Globus pallidus (tissue), 1 donor: ENCODE measurements at places on chromosomes 5 and 9.

GRCh38 chr9:68927165-68927564, 86.7 kb downstream of the PRKACG start:
- DNase-seq = no peak

DNA sequence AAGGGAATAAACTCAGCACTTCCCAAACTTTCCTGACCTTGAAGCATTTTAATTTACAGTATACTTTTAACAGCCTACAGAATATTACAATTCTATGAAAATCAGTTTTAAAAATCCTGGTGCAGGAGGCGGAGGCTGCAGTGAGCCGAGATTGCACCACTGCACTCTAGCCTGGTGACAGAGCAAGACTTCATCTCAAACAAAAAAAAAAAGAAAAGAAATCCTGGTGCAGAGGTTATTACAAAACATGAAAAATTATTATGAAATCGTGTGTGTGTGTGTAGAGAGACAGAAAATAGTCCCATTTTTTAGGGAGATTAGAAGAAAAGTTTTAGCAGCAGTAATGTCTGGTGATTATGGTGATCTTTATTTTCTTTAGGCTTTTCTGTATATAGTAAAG, 26.9 kb downstream of the GOLPH3 start:
- DNase-seq = no peak

DNA sequence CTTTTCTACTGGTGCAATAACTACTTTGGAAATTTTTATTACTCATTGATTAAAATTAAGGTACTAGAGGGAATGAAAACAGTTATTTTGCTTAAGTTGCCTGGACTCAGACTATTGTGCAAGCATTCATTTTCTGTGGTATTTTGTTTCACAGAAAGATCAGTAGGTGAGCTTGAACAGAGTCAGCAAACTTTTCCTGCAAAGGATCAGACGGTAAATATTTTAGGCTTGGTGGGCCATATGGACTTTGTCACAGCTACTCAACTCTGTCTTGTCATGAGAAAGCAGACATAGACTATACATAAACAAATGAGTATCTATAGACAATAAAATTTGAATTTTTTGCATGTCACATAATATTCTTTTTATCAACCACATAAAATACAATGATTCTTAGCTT, 1036.4 kb downstream of the NR2F1-AS1 start:
- no peak for DNase-seq

- no peak for DNase-seq
Measured at GRCh38 chr5:90506221-90506620, 23.2 kb downstream of the LYSMD3 start.

- DNase-seq = no peak
Measured at GRCh38 chr9:10230512-10230911, 382.3 kb downstream of the PTPRD start.

DNA sequence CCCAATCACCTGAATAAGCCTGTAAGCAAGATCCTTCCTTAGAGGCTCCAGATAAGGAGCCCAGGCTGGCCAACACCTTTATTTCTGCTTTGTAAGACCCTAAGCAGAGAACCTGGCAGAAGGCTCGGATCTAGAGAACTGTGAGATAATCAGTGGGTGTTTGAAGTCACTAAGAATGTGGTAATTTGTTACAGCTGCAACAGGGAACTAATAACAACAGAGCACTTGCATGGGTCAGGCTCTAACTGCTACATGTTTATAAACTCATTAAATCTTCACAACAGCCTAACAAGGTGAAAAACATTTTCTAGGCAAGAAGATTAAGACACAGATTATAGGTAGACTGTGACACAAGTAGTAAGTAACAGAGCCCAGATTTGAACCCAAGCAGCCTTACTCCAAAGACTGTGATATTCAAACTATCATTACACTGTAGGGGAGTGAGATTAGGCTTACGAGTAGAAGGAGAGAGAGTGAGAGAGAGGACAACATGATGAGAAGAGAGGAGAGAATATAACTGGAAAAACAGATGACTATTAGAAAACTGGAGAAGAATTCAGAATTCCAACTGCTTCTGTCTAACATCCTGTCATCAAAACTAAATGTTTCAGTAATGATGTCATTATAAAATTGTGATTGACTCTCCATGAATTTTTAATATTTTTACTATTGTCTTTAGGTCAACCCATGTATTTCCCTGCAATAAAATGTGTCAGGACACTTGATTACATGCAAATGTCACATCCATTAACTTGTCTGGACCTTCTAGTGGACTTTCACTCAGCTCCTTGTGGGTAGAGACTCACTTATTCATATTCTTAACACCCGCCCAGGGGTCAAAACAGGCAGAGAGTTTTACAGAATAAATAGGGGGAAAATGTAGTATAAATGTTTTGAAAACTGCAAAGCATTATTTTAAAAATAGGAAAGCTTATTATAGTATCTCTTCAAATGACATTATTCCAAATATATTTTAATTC, 290.9 kb upstream of the RGMB start:
- DNase-seq = no peak

GRCh38 chr5:35146406-35146805, 83.9 kb downstream of the PRLR start:
- DNase-seq = no peak
